ENCODE measurements at places on chromosomes 13 and 19.

DNA sequence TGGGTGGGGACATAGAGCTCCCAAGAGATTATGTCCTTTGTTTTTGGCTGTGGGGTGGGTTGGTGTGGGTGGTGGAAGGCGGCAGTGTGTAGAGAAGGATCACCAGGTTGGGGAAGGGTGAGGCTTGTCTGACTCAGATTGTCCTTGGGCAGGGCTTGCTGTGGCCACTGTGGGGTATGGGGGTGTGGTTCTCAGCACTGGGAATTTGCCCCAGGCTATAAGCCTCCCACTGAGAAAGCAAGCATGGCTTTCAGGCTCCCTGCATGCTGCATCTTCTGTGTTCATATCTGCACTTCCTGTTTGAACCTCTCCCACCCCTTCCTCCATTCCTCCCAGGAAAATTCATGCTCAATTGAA lies 34.9 kb downstream of the DNAJC15 start:
- no peak for DNase-seq

- DNase-seq, result no peak
These were observed 250 bp downstream of the SPRY2 start for GRCh38 chr13:80340651-80341100.

- no peak for DNase-seq
These were observed 388.4 kb downstream of the NDFIP2 start for GRCh38 chr13:79869326-79869725.

DNA sequence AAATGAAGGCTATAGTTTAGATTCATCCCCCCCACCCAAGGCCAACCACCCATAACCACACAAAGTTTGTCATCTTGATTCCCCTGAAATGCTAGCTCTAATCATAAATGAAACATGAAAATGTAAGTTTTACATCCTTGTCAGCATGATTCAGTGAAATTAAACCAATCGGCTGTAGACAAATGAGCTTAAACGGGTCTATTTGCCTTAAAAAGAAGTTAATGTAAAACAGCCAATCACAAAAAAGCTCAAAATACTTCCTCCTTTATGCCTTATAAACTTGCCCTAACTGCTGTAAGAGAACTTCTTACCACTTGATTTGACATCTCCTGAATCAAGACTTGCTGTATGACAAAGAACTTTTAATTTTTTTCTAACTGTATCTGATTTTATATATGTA lies 34.5 kb upstream of the MRI1 start:
- DNase-seq, result no peak

- no peak for DNase-seq
These were observed 483.7 kb downstream of the TSHZ3 start for GRCh38 chr19:30865511-30865910.

DNA sequence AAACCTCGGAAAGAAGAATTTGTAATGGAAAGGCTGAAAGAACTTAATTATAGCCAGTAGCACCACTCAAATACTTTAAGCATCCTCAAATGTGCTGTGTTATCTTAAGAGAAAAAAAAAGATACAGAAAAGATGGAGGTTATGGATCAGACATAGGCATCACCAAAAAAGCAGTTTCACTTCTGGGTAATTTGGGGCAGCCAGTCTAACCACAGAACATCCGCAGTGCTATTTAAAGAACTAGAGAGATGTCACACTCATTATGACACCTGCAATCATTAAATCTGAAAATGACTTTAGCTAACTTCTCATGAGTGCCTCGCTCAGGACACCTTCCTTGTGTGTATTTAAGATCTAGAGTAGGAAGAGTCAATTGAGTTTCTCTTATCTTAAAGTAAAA lies 211.8 kb downstream of the RBM26 start:
- DNase-seq, result peak; percentile 72

DNA sequence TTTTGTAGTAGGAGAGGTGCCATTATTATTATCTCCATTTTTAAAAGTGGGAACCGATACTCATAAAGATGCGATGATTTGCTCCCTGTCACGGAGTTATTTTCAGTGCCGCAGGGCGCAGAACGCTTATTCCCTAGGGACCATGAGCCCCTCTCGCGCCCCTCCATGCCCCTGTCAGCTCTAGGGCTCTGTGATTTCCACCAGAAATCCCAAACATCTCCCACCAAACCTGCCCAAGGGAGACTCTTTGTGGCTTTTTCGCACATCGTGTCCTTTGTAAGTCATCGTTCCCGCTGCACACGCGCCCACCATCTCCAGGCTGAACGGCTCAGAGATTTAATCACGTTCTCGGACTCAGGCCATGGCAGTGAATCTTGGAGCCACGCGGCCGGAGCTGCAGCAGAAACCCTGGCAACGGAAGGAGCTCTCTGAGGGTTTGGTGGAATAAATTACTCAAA lies 105.1 kb downstream of the DNAJC15 start:
- no peak for DNase-seq

DNA sequence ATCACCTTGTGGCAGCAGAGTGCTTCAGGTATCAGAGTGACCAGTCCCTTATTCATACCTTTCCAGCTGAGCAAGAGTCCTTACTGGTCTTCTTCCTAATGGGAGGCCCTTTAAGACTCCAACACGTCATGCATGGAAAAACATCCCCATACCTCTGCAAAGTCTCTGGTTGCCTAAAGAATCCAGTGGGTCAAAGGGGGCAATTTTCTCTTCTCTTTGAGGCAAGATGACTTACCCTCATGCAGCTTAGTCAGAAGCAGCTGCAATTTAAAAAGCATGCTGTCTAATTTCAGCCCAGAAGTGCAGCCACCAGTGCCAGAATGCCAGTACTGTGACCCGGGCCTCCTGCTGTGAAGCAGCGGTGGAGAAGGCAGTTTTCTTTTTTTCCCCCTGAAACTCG lies 18.7 kb downstream of the PPP5C start:
- no peak for DNase-seq

DNA sequence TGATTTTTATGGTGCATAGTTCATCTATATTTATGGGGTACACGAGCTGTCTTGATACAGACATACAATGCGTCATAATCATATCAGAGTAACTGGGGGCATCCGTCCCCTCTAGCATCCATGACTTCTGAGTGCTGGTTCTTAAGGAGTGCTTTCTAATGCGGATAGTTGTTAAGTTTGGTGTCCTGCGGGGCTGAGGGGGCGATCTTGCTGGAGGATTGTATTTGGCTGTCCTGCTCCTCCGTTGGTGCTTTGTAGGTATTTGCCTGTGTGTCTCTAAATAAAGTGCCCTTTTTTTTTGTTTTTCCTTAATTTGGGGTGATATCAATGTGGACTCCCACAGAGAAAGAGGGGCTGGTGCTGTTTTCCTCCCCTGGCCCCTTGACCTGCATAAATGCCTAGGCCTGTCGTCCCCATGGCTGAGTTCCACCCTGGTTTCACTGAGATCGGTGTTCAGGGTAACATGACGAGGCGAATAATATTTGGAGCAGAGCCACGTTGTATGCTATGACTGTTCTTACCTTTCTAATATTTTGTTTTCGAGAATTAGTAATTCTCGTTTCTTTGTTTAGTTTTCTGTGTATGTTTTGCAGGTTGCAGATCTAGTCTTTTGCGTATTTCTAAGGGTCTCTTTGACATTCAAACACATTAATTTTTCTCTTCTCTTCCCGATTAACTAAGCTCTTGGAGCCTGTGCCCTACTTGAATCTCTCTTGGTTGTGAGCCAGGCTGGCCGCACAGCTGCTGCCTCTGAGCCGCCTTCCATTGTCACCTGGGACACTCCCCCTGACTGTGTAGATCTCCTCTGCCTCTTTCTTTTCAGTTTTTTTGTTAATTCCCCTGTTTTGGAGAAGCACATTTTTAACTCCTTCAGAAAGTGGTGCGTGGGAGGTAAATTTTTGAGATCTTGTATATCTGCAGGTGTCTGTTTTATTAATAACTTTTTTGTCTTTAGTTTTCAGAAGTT lies 100.3 kb downstream of the ARHGEF7 start:
- no peak for DNase-seq

DNA sequence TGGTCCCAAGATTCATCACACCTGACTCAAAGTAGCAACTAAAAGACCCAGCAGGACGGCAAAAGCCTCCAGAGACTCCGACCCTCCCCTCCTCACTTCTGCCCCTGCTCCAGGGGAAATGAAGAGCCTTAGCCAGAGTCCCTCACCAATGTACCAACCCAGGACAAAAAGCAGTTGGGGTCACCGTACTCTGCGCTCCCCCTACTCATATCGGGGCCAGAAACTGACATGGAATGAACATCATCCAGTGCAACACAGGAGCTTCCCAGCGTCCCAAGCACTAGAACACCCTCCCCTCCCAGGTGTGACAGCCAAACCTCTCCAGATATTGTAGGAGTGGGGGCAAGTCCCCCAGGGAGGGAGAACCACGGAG lies 1.7 kb downstream of the EEF2 start:
- DNase-seq, result no peak

DNA sequence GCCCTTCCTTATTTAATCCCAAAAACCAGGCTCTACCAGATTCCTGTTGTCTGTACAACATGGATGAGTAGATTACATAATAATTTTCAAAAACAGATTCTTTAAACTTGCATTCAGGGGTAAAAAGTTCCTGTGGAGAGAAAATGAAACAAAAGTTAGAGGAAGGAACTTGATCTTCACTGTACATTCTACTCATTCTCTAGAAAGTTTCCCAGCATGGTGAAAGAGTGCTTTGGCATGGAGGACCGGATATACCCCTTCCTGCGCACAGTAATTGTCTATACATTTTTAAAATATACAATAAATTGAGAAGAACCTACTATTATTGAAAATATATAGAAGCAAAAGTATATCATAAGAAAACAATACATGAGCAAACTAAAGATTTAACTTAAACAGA lies 274.2 kb downstream of the ITGBL1 start:
- no peak for DNase-seq

GRCh38 chr19:3193256-3194105 lies 7.8 kb downstream of the NCLN start:
- no peak for DNase-seq

DNA sequence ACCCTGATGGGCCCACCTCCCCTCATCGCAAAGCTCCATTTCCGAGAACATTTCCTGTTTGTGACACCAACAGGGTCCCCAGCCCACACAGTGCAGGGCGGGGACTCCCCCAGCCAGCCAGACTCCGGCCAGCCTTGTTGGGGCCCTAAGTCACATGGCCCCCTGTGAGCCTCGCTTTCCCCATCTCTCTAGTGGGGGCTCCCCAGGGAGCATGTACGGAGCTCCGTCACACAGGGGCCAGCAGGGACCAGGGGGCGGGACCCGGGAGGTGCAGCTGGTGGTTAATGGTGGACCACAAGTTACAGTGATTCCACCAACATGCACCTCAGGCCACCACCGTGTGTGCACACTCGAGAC lies 1.7 kb downstream of the TBXA2R start:
- DNase-seq, result peak; percentile 30

DNA sequence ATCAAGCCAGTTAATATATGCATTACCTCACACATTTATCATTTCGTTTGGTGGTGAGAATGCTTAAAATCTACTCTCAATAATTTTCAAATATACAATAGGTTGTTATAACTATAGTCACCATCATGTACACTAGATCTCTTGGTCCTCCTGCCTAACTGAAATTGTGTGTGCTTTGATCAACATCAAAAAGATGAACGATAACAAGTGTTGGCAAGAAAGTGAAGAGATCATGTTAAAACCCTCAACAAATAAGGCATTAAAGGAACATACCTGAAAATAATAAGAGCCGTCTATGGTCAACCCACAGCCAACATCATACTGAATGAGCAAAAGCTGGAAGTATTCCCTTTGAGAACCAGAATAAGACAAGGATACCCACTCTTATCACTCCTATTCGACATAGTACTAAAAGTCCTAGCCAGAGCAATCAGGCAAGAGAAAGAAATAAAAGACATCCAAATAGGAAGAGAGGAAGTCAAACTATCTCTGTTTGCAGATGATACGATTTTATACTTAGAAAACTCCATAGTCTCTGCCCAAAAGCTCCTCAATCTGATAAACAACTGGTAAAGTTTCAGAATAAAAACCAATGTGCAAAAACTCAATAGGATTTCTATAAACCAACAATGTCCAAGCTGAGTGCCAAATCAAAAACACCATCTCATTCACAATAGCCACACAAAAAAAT lies 27.9 kb upstream of the OR10H1 start:
- DNase-seq, result no peak

All from CD4-positive, alpha-beta T cell treated with Interleukin-17A for 1 hour (primary cell).